ENCODE measurements at places on chromosomes 4 and X.

DNA sequence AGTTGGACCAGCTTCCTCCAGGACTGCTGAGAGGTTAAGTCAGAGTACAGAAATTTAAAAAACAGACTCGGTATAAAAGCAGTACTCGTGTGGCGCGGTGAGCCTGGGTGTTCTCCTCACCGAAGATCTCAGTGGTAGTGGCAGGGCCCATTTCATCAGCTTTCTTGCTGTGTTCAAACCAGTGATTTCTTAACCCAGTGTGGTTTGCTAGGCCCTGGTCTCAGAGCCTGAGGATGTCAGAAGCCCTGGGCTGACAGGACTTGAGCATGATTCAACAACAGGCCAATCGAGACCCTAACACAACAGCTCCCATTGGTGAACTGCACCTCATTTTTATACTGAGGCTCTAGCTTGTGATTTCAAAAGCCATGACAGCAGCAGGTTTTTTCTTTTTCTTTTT, 23.2 kb downstream of the PRIMPOL start:
- DNase-seq: no peak

GRCh38 chr4:153318696-153319320, 25.7 kb upstream of the MND1 start:
- DNase-seq: peak; percentile 64

GRCh38 chrX:21865436-21865835, 9.6 kb downstream of the YY2 start:
- no peak for DNase-seq

GRCh38 chrX:11759172-11759460, 1.1 kb downstream of the MSL3 start:
- no peak for DNase-seq

DNA sequence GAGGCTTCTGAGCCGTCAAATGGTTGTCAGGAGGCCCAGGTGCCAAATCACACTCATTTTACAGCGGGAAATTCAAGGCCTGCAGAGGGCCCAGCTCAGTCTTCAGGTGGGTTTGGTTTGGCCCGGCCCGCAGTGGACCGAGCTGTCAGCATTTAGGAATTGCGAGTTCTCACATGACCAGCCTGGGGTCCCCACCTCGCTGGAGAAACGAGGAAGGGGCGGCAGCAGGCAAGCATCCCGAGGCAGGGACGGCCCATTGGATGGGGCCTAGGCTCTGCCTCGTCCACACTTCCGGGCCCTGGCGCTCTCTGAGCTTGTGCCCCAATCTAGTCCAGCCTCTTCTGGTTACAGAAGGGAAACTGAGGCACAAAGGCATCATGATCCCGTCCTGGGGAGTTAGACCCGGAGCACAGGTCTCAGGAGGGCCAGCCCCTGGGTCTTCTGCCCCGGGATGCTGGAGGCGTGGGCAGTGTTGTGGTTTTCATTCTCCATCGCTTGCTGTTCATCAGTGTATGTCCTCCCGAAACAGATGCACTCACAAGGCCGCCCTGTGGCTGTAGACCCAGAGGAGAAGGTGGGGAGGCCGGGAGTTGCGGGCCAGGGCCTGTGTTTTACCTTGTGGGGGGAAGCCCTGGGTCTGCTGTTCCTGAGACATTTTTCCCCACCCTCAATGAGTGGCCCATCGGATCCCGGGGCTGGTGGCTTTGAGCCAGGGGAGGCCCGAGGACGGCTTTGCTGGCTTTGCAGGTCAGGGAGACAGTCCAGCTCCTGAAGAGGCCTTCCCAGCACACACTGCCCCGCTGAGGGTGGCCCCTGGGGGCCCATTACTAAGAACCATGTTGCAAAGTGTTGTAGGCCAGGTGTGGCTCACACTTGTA, 8.9 kb downstream of the PSAPL1 start:
- DNase-seq: peak; percentile 17

GRCh38 chr4:133638751-133639150, 489.7 kb downstream of the PCDH10 start:
- no peak for DNase-seq

DNA sequence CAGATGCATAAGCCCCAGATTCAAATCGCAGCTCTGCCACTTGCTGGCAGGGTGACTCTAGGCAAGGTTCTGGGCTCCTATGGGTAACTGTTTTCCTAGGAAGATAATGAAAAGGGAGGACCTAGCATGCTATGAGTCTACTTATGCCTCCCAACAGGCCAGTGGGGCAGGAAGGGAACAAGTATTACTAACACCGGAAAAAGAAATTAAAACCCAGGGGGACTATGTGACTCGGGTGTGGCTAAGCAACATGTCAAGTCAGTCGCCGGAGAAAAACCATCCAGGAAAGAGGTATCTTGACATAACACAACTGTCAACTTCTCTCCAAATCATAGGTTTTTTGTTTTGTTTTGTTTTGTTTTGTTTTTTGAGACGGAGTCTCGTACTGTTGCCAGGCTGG, 45.5 kb upstream of the RBPJ start:
- DNase-seq: no peak
